Activated CD4-positive, alpha-beta memory T cell treated with anti-CD3 and anti-CD28 coated beads, Interleukin-2, amount 10 ng/mL, durations not matched to agents 7 days and 5 days (primary cell): ENCODE measurements at places on chromosomes 3 and 15. TPM values are rescaled to one million over a fixed set of nuclear protein-coding genes. Genes with fewer than 3 reads are reported as not detected.

- H3K4me3 ChIP-seq = no peak overlapping the region
- H3K27me3 ChIP-seq = no peaks in the 10 kb centered on the region
- no peaks in the 10 kb centered on the region for H3K36me3 ChIP-seq
- H3K4me1 ChIP-seq = no peaks in the 10 kb centered on the region
- no peak for DNase-seq
Observed at GRCh38 chr15:56327721-56328502, 37.3 kb upstream of the TEX9 start.

GRCh38 chr3:20280257-20280656 lies 94.3 kb upstream of the SGO1 start:
- no peak for DNase-seq
- peaks cover 10% of the 10 kb centered on the region for H3K4me1 ChIP-seq
- H3K36me3 ChIP-seq = no peaks in the 10 kb centered on the region
- H3K4me3 ChIP-seq = no peak overlapping the region

GRCh38 chr3:149705416-149705815 lies 46.9 kb downstream of the COMMD2 start:
- H3K4me1 ChIP-seq = peaks cover 24% of the 10 kb centered on the region
- H3K4me3 ChIP-seq = no peak overlapping the region
- no peak for DNase-seq
- no peak overlapping the region for H3K27ac ChIP-seq
- H3K36me3 ChIP-seq = no peaks in the 10 kb centered on the region

GRCh38 chr3:181311186-181311585 lies 321.6 kb upstream of the DNAJC19 start:
- H3K27me3 ChIP-seq = no peaks in the 10 kb centered on the region
- H3K4me1 ChIP-seq = no peaks in the 10 kb centered on the region
- H3K36me3 ChIP-seq = no peaks in the 10 kb centered on the region
- no peak for DNase-seq
- no peak overlapping the region for H3K27ac ChIP-seq

- no peaks in the 10 kb centered on the region for H3K27me3 ChIP-seq
- H3K4me1 ChIP-seq = peaks cover 29% of the 10 kb centered on the region
- H3K27ac ChIP-seq = no peak overlapping the region
Observed at GRCh38 chr3:31449318-31449717, 83.4 kb upstream of the STT3B start.

GRCh38 chr3:36597422-36597821 lies 166.9 kb downstream of the DCLK3 start:
- H3K27ac ChIP-seq = no peak overlapping the region
- H3K4me3 ChIP-seq = no peak overlapping the region
- no peaks in the 10 kb centered on the region for H3K27me3 ChIP-seq

GRCh38 chr15:66876731-66877476 lies 174.9 kb downstream of the SMAD6 start:
- no peak for DNase-seq
- H3K4me1 ChIP-seq = peaks cover 7% of the 10 kb centered on the region
- peaks cover 14% of the 10 kb centered on the region for H3K27me3 ChIP-seq

- H3K4me1 ChIP-seq = no peaks in the 10 kb centered on the region
- H3K36me3 ChIP-seq = no peaks in the 10 kb centered on the region
- DNase-seq = no peak
- no peak overlapping the region for H3K27ac ChIP-seq
- H3K27me3 ChIP-seq = peaks cover 26% of the 10 kb centered on the region
Observed at GRCh38 chr15:82595203-82595602, 52.0 kb downstream of the CPEB1 start.

DNA sequence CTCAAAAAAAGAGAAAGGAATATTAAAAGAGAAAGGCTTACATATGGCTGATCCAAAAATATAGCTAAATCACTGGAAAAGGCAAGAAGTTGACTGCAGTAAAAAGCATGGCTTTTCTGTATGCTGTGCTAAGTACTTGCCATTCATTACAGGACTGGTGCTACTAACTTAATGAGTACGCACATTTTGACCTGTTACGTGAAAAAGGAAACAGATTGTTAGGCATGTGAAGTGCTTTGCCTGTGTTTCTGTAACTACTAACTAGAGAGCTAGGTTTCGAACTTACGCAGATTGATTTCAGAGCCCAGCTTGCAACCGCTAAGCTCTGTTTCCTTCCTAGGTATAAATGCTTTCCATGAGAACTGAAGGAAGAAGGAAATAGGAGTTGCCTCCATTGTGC lies 2.8 kb downstream of the TRNT1 start:
- peaks cover 50% of the 10 kb centered on the region for H3K36me3 ChIP-seq
- peaks cover 53% of the 10 kb centered on the region for H3K4me1 ChIP-seq
- no peak overlapping the region for H3K27ac ChIP-seq
- no peak overlapping the region for H3K4me3 ChIP-seq
- no peak for DNase-seq

DNA sequence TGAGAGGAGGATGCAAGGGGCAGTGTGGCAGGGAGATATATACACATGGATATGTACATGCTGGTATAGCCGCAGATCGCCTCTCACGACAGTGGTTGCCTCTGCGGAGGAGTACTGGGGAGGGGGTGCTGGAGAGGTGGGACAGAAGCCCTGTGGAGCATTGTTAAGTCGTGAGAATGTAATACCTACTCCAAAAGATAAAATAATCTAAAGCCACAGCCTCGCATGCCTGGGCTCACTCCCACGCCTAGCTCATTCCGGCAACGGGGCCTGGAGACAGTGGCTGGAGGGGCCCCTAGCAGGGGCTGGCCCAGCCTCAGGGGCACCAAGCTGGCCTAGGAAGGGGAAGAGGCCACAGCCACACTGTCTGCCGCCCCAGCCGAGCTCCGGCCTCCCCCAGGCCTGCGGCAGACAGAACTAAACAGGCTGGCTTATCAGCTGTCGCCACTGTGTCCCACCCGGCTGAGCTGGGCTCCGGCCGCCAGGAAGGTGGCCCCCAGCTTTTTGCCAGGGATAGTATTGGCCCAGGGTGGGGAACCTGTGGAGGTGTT lies 65.1 kb upstream of the LCTL start:
- no peaks in the 10 kb centered on the region for H3K27me3 ChIP-seq
- H3K4me1 ChIP-seq = no peaks in the 10 kb centered on the region
- DNase-seq = no peak

- H3K27me3 ChIP-seq = no peaks in the 10 kb centered on the region
- H3K36me3 ChIP-seq = no peaks in the 10 kb centered on the region
- no peak overlapping the region for H3K27ac ChIP-seq
- peaks cover 8% of the 10 kb centered on the region for H3K4me1 ChIP-seq
- H3K4me3 ChIP-seq = no peak overlapping the region
Observed at GRCh38 chr3:169562988-169563774, 100.3 kb downstream of the MECOM start.

DNA sequence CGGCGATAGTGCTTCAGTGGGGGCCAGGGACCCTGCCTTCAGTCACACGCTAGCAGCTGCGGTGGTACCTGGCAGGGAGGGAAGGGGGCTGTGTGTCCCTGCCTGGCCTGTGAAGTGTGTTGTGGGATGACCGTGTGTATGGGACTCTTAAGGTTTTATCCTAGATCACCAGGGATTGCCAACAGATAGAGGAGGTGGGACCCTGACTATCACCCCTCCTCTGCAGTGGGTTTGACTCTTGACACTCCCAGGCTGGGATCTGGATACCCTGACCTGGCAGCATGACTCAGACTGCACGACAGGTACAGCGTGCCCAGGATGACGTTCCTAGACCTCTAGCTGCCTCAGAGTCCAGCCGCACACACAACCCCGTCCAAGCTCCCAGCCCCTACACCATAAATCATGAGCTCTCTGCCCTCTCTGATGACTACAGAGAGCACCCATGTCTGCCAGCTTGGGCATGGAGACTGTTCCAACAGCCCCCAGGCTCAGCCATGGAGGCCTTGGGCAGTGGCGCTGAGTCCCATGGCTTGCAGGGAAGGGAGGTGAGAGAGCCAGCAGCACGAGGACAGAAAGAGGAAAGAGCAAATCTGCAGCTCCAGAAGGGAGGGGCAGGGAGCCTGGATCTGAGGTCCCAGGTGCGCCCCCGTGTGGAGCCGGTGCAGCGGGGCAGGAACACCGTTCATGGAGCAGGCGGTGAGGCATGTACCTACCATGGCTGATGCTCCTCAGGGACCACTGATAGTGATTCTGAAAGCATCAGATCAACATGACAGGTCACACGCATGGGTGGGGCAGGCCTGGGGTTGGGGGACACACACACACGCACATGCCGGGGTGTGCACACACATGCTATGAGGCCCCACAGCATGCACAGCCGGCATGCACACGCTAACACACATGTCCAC lies 71.0 kb downstream of the ADAMTS7 start:
- H3K4me3 ChIP-seq = no peak overlapping the region
- H3K36me3 ChIP-seq = no peaks in the 10 kb centered on the region
- no peak overlapping the region for H3K27ac ChIP-seq
- H3K4me1 ChIP-seq = peaks cover 16% of the 10 kb centered on the region

GRCh38 chr15:20358066-20358778 lies 183.4 kb downstream of the GOLGA6L6 start:
- no peak overlapping the region for H3K4me3 ChIP-seq
- no peaks in the 10 kb centered on the region for H3K36me3 ChIP-seq
- no peak overlapping the region for H3K27ac ChIP-seq
- peaks cover 3% of the 10 kb centered on the region for H3K4me1 ChIP-seq

- H3K36me3 ChIP-seq = peaks cover 14% of the 10 kb centered on the region
- peaks cover 5% of the 10 kb centered on the region for H3K4me1 ChIP-seq
- H3K27me3 ChIP-seq = no peaks in the 10 kb centered on the region
- no peak overlapping the region for H3K4me3 ChIP-seq
- no peak for DNase-seq
Observed at GRCh38 chr3:53186726-53187125, 25.7 kb downstream of the PRKCD start.

DNA sequence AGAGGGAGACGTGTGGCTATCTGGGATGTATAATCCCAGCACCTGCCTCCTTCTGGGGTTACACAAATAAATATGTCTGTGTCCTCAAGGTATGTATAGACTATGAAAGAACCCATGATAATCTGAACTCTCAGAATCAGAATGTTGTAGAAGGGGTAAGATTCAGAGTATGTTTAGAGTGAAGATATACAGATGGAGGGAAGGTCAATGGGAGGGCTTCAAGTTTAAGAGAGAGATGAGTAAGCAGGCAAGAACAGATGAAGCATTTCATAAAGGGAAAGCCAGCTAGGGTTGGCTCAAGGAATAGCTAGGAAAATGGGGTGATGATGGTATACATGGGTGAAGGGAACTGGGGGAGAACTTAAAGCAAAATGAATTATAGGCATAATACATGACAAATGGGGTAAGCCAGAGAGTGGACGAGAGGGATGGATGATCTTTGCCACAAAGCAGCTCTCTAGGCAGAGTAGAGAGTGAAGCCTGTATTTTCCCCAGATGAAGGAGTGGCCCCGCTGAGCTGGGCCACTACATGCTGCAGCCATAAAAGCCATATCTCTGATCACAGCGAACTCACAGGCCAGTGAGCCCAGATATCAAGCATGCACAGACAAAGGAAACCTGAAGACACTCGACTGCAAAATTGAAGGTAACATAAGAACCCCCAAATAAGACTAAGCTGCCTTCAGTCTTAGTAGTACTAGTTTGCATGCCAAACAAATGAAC lies 15.9 kb upstream of the ZBTB38 start:
- H3K36me3 ChIP-seq = peaks cover 7% of the 10 kb centered on the region
- H3K4me1 ChIP-seq = no peaks in the 10 kb centered on the region
- H3K27me3 ChIP-seq = peaks cover 10% of the 10 kb centered on the region
- H3K27ac ChIP-seq = no peak overlapping the region
- DNase-seq = no peak
- no peak overlapping the region for H3K4me3 ChIP-seq

DNA sequence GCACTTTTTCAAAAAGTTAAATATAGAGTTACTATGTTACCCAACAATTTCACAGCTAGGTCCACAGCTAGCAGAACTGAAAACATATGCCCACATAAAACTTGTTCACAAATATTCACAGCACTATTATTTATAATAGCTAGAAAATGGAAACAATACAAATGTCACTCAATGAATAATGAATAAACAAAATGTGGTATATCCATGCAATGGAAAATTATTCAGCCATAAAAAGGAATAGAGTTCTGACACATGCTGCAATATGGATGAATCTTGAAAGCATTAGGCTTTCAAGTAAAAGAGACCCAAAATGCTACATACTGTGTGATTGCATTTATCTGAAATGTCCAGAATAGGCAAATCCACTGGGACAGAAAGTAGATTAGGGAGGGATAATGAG lies 111.9 kb downstream of the MECOM start:
- no peak for DNase-seq
- no peaks in the 10 kb centered on the region for H3K36me3 ChIP-seq
- peaks cover 4% of the 10 kb centered on the region for H3K27me3 ChIP-seq
- no peaks in the 10 kb centered on the region for H3K4me1 ChIP-seq
- no peak overlapping the region for H3K4me3 ChIP-seq
- no peak overlapping the region for H3K27ac ChIP-seq

- DNase-seq = no peak
- no peaks in the 10 kb centered on the region for H3K36me3 ChIP-seq
- H3K4me1 ChIP-seq = no peaks in the 10 kb centered on the region
- no peak overlapping the region for H3K27ac ChIP-seq
Observed at GRCh38 chr3:10852066-10852808, 36.2 kb downstream of the SLC6A11 start.

DNA sequence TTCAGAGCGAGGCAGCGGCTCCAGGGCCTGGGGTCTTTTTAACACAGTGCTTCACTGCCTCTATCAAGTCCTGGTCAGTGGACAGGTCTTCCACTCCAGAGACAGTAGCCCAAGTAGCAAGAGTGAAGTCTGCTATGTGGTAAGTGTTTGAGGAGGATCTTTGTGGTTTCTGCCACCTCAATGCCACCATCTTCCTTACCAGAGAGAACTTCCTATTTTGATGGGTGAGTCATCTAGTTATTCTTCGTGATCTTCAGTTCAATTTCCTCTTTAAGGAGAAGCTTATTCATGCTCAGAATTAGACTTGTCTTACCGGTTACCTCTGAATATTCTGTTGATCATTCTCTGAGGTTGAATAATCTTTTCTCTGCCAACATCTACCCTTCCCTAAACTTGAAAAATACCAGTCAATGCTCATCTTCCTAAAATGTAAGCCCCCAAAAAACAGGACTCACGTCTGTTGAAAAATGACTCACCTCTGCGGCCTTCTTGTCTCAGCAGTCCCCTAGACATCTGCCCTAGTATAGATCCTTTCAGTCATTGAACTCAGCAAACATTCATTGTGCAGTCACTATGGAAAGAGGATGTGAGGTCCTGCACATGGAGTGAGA lies 32.2 kb upstream of the BCL6 start:
- no peaks in the 10 kb centered on the region for H3K27me3 ChIP-seq
- H3K36me3 ChIP-seq = peaks cover 16% of the 10 kb centered on the region
- H3K27ac ChIP-seq = peak overlapping the region; percentile 95
- H3K4me1 ChIP-seq = peaks cover 58% of the 10 kb centered on the region
- peak overlapping the region; percentile 55 for H3K4me3 ChIP-seq
- peak; percentile 75 for DNase-seq

Gene FRMD5
- not detected for total RNA-seq

Gene TAGLN3
- not detected for total RNA-seq

Gene CLDN1
- total RNA-seq = not detected

Gene ZSCAN29
- total RNA-seq = 29.4 TPM

Gene SERPINI2
- total RNA-seq = not detected

Gene ZNF502
- 0.95 TPM for total RNA-seq

Gene CCDC191
- 2.6 TPM for total RNA-seq

Gene SLC9C1
- total RNA-seq = not detected

Gene RNU5B-1
- 12.9 TPM for total RNA-seq

Gene DNASE1L3
- total RNA-seq = not detected

Gene SLC28A1
- not detected for total RNA-seq

Gene PLSCR2
- total RNA-seq = not detected

Gene CADM2
- not detected for total RNA-seq
